ENCODE measurements at places on chromosomes 11 and 22.

DNA sequence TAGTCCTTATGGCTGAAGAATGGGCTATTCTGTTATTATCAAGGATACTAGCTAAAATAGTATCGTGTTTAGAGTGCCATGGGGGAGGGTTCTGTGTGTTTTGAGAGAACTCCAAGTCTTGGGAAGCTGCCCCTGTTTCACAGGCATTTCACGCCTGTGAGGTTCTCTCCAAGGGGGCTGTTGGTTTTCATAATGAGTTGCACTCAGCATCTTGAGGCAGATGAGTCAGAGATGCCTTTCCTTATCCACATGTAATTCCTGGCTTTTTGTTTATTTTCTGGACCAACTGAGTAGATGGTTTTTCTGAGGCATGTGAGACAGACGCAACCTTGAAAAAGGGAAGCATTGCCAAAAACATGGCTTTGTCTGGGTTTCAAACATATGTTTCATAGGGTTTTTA lies 203.7 kb downstream of the ARHGAP42 start:
- DNase-seq = peak; percentile 83

- no peak for DNase-seq
These were observed 47.4 kb downstream of the MED15 start for GRCh38 chr22:20554824-20555223.

DNA sequence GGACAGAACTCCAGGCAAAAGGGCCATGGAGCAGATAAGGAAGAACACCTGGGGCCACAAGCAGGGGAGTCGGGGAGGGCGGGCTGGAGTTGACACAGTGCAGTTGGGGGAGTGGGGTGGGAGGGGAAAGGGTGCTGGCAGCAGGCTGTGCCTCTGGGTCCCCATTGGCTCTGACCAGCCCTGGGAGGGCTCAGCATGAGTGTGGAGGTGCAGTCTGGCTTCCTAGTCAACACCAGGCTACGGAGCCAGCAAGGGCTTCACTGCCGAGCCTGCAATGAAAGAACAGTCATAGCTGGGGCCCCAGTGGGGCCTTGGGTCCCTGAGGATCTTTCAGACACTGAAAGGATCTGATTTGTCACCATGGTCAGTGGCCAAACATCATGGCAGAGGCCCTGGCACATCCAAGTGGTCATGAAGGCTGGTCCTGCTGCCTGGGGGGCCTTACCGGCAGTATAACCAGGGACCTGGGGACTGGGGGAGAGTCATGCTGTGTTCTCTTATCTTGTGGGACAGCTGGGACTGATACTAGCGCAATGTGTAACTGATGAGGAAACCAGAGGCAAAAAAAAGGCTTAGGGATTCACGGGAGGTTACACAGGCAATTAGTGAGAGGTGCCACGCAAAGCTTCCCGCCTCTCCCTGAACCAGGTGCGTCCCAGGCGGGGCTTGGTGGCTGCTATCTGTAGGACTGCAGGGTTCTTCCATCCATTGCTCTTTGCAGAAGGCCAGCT lies 11.6 kb downstream of the SLC37A2 start:
- DNase-seq = no peak

DNA sequence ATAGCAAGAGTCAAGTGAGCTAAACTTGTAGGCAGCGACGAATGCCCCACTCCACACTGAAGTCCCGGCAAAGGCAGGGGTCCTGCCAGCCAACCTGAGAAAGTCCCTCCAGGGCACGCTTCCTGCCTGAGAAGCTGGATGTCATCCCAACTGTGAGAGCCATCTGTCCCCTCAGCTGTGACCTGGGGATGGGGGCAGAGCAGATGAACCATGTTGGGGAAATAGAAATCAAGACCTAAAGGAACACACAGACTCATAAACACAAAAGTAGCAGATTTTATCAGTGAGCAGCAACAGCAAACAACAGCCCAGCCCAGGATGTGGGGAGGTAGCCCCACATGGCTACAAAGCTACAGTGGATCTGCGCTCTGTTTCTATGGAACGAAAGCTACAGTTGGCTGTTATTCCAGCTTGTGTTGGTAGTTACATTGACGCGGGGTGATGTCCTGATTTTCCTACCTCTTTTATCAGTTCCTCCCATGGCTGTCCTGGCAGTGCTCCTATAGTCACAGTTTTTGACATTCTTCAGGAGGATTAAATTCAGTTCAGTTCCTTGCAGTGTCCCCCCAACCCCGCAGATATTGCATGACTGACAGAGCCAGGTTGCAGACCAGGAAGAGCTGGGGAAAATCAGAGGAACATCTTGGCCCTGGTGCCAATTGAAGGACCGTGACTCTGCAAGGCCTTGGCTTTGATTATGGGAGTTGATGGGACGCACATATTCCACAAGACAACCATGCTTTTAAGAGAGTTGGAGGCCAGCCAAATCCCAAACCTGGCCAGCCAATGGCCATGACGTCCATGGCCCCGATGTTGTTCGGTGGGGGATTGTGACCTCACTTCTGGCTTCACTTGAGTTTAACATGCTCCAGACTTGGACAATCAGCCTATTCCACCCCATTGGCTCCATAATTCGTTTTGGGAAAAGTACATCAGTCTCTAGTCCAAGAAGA lies 14.6 kb downstream of the MRGPRD start:
- DNase-seq = no peak

DNA sequence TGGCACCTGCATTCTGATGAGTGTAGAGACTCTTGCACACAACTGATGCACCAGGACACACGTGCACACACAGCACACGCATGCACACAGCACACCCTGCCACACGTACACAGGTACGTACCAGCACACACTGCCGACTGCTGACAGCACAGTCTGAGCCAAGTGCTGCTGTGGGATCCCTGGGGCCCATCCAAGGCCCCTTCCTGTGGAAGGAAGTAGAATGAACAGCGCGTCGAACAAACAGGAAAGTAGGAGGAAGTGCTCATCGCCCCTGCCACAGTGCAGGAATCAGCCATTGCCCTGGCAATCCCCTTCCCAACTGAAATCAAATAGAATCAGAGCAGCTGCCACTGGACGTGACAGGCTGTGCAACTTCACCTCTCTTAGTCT lies 57.9 kb downstream of the CD82 start:
- no peak for DNase-seq

DNA sequence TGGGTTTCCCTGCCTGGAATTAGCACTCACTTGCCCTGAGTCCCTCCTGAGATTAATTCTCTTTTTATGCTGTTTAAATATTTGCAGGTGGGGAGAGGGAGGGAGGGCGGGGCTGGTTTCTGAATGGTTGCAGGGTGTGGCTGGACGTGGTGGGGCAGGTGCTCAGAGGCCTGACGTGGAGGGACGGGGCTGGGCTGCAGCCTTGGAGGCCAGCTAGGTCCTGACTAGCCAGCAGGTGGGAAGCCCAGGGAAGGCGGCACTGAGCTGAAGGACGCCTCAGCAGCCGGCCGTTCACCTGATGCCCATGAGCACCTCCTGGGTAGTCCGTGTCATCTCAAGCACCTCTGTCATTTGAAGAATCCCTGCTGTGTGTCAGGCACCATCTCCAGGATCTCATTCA lies 21.3 kb downstream of the SGSM1 start:
- DNase-seq = no peak

DNA sequence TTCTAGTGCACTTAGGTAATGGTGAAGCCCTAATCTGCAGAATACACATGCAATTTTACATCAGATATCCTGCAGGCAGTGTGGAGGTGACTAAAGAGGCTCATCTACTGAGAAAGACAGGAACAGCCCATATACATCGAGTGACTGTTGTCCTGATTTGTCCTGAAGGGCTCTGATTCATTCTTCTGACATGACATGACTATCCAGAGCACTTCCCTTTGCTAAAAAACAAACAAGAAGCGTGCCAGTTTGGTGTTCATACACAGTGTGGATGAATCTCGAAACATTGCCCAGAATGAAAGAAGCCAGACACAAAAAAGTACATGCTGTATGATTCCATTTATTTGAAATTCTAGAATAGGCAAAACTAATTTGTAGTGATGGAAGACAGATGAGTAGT lies 48.0 kb upstream of the AMPD3 start:
- DNase-seq = no peak

DNA sequence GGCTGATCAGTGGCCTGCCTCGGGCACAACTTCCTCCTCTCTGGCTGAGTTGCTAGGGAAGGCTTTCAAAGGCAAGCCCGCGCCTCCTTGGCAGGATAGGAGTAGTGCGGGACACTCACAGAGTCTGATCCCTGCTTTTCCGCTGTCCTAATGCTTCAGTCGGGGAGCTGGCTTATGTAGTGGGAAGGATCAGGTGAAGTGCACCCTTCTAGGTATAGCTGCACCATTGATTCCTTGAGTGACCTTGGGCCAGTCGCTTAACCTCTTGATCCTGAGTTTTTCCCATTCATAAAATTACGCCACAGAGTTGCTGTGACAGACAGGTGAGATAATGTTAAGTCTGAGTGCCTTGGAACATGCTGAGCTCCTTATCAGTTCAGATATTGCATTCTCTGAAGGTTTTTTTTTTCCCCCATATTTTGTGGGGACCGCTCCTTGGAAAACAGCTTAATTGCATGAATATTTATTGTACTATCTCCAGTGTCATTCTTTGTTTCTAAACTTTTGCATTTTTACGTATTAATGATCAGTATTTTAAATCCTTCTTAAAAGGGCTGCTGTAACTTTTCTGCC lies 961 bp downstream of the IPO7 start:
- DNase-seq = no peak

DNA sequence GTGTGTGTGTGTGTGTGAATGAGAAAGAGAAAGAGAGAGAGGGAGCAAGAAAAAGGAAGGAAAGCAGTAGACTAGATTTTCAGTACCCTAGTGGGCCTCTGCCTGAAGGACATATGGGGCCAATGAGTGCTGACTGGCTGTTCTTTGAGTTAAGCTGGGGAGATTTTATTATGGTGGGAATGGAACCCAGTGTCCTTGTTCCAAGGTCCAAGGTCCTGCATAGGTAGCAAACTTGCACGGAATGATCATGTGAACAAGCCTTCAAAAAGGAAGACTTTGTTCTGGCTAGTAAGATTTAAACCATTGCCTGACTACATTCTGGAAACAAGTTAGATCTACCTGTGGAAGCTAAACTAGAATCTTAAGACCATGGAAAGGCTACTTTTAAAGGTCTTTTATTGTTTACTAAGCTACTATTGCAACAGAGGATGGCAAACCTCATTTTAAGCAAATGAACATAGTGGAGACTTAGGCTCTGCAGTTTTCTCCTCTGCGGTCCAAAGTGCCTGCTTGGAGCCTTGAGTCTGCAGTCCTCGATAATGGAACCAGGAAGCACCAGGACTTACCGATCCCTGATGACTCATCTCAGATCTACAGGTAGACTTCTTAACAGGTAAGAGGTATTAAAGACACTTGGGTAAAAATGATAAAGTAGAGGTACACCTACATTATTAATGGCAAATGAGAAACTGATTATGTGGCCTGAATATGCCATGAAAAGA lies 10.2 kb upstream of the GRAMD1B start:
- DNase-seq = no peak

DNA sequence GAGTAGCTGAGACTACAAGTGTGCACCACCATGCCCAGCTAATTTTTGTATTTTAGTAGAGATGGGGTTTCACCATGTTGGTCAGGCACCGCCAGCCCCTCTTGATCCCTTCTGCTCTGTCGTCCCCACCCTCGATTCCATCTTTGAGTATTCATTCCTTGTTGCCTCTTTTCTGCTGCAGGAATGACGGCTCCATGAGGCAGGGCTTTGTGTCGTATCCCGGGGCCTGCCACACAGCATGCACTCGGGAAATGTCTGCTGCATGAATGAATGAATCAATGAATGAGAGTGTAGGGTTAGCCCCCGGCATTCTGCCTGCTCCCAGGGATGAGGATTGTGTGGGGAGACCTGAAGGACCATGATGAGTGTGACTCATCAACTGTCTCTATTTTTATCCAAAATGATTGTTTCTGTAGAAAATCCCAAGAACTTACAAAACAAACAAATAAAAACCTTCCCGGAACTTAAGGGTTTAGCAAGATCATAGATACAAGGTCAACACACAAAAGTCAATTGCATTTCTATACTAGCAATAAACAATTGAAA lies 54.6 kb upstream of the SLC22A12 start:
- DNase-seq = no peak

GRCh38 chr22:32846780-32847491 lies 45.4 kb downstream of the TIMP3 start:
- DNase-seq = no peak

DNA sequence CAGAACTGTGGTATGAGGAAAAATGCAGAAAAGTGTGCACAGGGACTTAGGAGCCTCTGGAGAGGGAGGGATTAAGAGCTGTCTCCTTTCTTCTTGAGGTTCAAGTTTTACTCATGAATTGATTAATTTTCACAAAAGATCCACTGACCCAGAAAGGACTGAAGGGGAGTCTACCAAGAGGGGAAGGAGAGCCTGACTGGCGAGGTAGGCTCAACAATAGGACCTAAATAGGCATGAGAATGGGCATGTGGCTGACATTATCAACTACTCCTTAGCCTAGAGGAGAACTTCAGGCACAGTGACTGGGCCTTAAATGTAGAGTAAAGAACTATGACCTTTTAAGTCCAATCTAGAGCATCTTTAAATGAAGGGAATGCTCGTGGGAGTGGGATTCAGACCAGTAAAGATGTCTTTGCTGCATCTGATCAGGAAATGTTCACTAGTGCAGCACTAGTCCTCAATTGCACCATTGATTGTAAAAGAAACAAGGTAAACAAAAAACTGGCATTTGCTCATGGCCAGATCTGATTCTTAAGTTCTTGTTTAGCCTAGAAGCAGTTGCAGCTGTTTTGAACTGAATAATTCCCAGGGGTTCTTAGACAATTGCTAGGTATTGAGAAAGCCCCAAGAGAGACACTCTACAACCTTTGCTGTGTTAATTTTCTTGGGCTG lies 135.6 kb downstream of the RAB38 start:
- DNase-seq = no peak

DNA sequence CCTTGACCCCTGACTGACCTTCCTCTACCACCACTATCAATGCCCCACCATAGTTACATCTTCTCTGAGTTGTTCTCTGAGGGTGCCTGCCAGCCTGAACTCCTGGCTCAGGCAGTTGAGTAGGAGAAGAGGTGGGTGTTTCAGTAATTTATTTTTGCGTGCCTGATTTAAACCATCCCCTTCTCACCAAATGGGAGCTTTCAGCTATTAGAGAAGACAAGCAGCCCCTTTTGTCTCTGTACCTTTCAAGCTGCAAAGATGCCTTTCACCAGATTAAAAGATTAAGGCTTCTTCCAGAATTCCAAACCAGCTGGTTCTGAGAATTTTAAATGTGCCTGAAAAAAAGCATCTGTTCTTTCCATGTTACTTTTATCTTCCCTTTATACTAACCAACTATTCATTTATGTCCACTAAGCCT lies 223.8 kb downstream of the FAM76B start:
- DNase-seq = no peak

DNA sequence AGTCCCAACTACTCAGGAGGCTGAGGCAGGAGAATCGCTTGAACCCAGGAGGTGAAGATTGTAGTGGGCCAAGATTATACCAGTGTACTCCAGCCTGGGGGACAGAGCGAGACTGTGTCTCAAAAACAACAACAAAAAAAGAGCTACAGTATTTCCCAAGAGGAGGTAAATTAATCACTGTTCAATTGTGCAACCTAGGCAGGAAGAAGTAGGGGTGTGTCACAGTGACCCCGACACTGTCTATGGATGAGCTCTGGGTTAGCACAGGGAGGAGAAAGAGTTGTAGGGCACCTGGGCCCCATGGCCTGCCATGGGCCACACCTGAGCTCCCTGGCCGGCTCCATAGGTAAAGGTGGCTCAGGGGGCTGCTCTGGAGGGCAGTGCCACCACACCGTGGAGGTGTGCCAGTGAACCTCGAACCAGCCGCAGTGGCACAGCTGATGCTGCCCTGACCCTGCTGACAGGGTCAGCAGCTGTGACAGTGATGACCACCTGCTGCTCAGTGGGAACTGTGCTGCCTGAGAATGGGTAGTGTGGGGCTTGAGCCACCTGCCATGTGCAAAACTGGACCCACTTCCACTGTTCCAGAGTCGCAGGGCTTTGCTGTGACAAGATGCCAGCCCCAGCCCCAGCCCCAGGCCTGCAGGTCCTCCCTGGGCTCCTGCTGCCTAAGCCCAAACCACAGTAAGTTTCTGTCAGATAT lies 84.0 kb upstream of the PITPNB start:
- DNase-seq = no peak
